Caco-2 (cell line): ENCODE measurements at places on chromosomes 7 and 10.

DNA sequence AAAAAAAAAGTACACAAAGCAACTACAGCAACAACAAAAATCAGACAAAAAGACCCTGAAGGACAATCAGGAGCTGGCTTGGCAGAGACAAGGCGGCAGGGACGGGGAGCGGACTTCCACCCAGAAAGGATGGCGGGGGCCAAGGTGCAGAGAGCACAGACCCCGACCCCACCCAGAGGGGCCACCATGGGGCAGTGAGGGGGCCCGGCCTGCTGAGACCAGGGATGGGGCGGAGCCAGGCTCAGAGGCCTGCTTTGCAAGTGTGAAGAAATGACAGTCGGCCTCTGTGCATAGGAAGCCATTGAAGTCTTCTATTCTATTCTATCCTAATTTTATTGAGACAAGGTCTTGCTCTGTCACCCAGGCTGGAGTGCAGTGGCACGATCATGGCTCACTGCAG lies 82.0 kb downstream of the ELFN1 start:
- no peak for DNase-seq

- DNase-seq, result no peak
These were observed 70.4 kb downstream of the ZFAND4 start for GRCh38 chr10:45602082-45602730.

DNA sequence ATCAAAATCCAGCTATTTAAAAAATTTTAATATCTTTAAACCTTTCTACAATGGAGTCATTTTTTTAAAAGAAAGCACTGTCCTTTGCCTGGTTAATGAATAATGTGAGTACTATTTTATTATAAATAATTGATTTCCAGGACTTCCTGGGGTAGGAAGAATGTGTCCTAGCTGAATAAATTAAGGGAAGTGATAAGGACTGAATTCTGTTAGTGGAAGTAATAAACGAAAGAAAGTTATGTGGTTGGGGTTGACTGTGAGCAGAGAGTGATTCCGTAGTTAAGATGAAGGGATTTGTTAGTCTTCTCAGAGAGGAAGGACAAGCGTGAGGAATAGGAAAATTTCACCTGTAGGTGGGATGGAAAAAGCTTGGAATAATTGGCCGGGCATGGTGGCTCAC lies 59.1 kb downstream of the AHCYL2 start:
- DNase-seq, result no peak

- DNase-seq, result no peak
These were observed 1.0 kb downstream of the TWIST1 start for GRCh38 chr7:19116121-19117090.

GRCh38 chr7:121561717-121562116 lies 165.6 kb upstream of the FAM3C start:
- no peak for DNase-seq

- no peak for DNase-seq
These were observed 897 bp upstream of the RAMP3 start for GRCh38 chr7:45156516-45157272.

GRCh38 chr10:565676-566075 lies 123.8 kb downstream of the DIP2C start:
- DNase-seq, result no peak

- DNase-seq, result no peak
These were observed 73.0 kb downstream of the COL26A1 start for GRCh38 chr7:101435461-101436220.

DNA sequence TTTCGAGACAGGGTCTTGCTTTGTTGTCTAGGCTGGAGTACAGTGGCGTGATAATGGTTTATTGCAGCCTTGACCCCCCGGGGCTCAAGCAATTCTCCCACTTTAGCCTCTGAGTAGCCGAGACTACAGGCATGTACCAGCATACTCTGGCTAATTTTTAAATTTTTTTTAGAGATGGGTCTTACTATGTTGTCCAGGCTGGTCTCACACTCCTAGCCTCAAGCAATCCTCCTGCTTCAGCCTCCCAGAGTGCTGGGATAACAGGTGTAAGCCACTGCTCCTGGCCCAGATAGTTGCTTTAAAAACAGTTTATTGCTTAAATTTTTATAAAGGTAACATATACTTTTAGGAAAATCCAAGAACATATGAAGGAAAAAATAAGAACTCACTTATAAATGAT lies 26.3 kb downstream of the NEURL1 start:
- DNase-seq, result no peak
